ENCODE measurements at places on chromosomes 12 and 14.

GRCh38 chr12:78797196-78797931 is 67.2 kb upstream of the SYT1 start:
- no peak for DNase-seq

GRCh38 chr14:20327005-20327869 is 5.8 kb downstream of the CCNB1IP1 start:
- no peak for DNase-seq

DNA sequence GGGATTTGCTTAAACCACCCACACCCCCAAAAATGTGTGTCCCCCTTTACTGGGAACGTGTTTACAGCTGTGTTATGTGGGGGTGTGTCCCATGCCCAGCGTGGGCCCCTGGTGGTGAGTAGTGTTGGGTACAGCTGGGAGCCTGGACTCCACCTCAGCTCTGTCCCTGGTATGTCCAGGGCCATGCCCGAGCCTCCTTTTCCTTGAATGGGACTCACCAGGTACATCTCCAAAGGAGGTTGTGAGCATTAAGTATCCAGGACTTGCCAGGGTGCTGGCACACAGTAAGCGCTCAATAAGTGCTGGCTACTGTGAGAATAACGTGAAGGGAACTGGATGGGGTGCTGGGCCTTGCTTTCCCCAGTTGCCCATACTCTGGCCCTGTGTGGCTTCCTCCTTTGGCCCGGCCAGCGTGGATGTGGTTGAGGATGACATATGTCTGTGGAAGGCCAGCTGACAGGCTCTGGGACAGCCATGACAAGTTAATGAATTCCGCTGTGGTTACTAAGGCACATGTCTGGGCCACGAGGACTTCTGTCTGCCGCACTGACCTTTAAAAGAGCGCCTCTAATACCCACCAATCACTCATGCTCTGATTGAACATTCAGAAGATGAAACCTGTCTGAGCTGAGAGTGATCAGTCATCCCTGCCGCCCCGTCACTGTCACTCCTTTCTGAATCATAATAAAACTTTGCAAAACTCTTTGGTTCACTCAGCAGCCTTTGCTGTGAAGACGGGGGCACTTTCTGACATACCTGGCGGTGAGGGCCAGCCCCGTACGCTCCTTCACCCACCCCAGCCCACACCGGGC is 74.7 kb downstream of the DIO3 start:
- DNase-seq: peak; percentile 16

DNA sequence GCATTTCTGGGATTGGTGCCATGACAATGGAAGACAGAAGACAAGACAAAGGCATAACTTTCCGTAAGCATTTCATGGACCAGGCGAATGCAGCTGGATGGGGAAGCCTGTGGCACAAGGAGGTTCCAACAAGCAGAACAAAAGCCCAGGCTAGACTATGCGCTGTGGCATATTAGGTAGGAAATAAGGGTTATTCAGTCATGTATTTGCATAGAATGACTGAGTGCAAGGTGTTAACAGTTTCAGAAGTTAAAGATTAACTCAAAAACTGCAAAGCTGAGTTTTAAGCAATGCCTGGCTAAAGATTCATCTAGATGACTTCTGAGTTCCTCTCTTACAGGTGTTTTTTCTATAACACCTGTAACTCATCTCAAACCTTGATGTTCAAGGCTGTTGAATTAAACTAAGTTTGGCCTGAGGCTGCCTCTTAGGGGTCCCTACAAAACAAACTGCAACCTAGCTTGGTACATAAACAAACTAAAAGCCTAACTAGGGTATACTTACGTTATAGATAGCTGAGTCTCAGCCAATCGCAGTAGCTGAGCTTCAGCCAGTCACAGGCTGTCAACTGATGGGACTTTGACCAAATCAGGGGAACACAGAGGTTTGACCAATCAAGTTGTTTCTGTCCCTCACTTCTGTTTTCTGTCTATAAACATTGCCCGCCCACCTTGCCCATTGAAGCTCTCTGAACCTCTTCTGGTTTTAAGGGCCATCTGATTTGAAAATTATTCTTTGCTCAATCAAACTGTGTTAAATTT is 52.2 kb upstream of the PLBD1 start:
- DNase-seq: no peak

- no peak for DNase-seq
These were observed 325.1 kb downstream of the DAD1 start for GRCh38 chr14:22263961-22264360.

DNA sequence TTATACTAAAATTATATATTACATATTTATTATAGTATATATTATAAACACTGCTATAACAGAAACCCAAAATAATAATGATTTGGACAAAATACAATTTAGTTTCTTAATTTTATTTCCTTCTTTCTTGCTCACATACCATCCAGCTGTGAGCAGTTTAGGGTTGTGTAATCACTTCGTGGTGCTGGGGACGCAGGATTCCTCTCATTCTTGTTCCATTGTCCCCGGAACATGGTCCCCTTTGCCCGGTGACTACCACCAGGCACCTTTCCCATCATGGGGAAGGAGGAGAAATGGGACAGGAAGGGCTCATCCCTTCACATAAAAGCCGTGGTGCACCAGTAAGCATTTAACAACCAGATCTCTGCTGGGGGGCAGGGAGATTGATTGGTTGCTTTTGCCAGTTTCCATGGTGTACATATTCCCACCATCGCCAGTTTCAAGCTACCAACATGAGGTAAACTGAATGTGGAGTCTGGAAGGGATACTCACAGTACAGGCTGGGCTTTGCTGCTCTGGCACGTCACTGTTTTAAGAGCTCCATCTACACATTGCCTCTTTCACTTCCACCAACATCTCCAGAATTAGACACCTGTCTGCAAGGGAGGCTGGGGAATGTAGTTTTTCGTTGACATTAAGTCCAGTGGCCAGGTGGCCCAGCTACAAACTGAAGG is 191.5 kb downstream of the TMEM132C start:
- no peak for DNase-seq

DNA sequence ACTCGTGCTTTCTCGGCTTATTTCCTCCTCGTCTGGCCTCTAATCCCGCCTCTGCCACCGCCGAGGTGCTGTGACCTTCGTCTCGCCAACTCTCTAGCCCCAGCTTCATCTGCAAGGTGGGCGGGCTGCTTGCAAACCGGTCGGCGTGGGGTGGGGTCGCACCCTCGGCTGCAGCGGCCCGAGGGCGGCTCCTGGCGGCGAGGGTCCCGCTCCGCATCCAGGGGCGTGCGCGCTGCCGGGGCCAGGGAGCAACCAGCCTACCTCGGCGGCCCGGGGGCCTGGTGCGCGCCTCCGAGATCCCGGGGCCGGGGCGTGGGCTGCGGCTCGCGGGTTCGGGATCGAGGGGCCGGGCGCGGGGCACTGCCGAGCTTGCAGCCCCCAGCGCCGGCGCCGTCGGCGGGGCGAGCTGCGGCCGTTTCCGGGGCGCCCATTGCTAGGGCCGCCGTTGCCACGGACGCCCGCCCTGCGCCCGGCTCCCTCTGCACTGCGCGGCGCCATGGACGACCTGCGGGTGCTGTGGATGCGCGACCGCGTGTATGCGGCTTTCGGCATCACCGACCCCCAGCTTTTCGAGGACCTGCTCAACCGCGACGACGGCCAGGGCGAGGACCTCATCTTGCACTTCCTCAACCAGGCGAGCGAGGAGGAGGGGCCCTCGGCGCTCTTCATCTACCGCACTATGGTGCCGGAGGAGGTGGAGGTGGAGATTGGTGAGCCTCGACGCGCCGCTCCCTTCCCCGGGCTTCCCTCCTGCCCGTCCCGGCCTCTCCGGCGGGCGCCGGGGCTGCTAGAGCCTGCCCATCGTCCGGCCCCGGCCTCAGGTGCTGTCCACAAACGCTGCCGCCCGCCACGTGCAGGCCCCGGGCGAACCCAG is at the start of gene DNAH10:
TSS of gene DNAH10 (plus strand) at position 461 of the 874 bp plus-strand sequence. CDS start at position 497, 36 bp downstream.
- DNase-seq: peak; percentile 6

DNA sequence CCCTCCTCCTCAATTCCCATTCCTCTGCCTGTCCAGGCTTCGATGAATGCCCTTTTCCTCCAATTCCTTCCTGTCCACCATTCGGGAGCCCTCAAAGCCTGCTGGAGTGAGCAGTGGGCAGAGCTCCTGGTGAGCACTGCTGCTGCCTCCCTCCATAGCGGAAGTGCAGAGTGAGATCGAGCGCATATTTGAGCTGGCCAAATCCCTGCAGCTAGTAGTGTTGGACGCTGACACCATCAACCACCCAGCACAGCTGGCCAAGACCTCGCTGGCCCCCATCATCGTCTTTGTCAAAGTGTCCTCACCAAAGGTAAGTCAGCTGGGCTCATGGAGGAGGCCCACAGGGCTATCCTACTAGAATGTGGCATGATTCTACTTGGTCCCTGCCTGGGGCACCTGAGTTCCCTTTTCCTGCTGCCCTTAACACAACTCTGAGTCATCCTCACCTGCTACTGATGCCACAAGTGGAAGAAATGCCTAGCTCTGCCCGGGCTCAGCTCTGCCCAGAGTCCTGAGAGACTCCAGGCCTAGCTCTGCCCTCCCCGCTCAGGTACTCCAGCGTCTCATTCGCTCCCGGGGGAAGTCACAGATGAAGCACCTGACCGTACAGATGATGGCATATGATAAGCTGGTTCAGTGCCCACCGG is 8.0 kb downstream of the CACNB3 start:
- no peak for DNase-seq

GRCh38 chr12:121330692-121331091 is 21.5 kb downstream of the ANAPC5 start:
- no peak for DNase-seq

- DNase-seq: no peak
These were observed 112.5 kb downstream of the RIN3 start for GRCh38 chr14:92626041-92626440.

- no peak for DNase-seq
These were observed 542 bp downstream of the PXN start for GRCh38 chr12:120264904-120265472.

DNA sequence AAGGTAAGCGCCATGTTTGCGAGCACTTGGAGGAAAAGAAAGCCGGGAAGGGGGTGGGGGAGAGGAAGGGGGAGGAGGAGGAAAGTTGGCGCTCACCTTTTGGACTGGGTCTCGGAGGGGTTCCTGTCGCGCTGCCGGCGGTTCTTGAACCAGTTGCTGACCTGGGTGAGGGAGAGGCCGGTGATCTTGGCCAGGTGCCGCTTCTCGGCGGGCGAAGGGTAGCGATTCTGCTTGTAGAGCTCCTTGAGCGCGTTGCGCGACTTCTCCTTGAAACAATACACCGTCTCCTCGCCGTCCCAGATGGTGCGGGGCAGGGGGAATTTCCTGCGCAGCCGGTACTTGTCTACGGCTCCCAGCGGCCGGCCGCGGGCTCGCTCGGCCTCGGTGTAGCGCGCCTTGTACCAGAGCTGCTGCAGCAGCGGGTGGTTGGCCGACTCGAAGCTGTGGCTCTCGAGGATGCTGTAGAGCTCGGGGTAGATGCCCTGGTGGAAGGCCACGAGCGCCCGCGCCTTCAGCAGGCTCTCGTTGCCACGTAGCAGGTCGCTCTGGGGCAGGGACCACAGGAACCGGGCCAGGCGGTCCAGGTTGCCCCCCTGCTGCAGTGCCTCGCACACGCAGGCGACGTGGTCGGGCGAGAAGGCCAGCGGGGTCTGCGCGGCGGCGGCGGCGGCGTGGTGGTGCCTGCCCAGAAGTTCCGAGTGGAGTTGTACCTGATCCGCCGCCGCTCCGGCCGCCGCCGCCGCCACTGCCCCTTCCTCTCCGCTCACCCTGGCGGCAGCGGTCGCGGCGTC is 840 bp downstream of the SIX4 start:
- DNase-seq: peak; percentile 1

- DNase-seq: no peak
These were observed 419.5 kb downstream of the TMEM121 start for GRCh38 chr14:105945896-105946295.

GRCh38 chr14:23750357-23750756 is 114.2 kb downstream of the DHRS2 start:
- no peak for DNase-seq

GRCh38 chr12:113555226-113555625 is 83.6 kb upstream of the LHX5 start:
- DNase-seq: no peak

GRCh38 chr12:116880817-116881324 is 370 bp downstream of the HRK start:
- DNase-seq: no peak

DNA sequence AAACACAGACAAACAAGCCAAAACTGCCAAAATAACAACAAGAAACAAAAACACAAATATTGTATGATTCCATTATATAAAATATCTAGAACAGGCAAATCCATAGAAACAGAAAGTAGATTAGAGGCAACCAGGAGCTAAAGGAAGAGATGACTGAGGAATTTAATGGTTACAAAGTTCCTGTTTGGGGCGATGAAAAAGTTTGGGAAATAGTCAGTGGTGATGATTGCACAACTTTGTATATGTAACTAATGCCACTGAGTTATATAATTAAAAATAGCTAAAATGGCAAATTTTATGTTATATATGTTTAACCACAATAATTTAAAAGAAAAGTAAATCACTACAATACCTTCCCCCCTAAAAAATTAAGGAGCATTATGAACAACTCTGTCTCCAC is 24.5 kb downstream of the GNPTAB start:
- no peak for DNase-seq

- DNase-seq: no peak
These were observed 693.4 kb downstream of the NOVA1 start for GRCh38 chr14:25904446-25904845.

- no peak for DNase-seq
These were observed 25.4 kb downstream of the AP5M1 start for GRCh38 chr14:57293866-57294837.

GRCh38 chr14:34710744-34711143 is 3.6 kb downstream of the CFL2 start:
- DNase-seq: no peak

- no peak for DNase-seq
These were observed 96.6 kb downstream of the SPTSSA start for GRCh38 chr14:34365309-34365915.

GRCh38 chr14:99432485-99432884 is 48.2 kb downstream of the SETD3 start:
- DNase-seq: no peak

- no peak for DNase-seq
These were observed 133.8 kb downstream of the BCAT1 start for GRCh38 chr12:24815114-24815423.

- DNase-seq: no peak
These were observed 279.9 kb downstream of the RPS29 start for GRCh38 chr14:49306152-49306751.

DNA sequence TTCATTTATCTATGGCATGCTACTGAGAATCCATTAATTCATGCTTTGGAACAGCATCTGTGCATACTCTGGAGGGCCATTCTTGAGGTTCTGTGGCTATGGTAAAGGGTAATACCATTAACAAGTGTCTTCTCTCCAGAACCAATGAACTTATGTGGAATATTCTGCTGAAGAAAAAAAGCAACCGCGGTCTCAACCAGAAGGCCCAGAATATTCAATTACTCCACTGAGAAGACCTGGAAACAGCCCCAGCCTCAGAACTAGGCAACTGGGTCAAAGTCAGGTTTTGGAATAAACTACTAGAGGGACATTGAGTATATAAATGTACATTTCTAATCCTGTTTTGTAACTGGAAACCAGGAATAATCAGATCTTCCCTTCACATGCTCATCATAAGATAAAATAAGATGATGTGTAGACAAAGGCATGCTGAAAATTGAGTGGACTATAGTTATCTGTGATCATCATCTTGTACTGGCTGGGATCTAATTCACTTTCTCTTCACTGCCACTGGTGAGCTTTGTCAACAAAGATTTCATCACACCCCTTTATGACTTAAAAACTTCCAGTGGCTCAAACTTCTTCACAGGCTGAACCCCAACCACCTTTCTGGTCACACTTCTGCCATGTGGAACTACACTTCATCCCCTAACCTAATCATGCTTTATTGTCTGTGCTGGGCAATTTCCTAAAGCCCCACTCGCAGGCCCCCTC is 6.0 kb downstream of the SPTB start:
- no peak for DNase-seq

- no peak for DNase-seq
These were observed 63.4 kb downstream of the ITPR2 start for GRCh38 chr12:26769611-26770010.
